ENCODE measurements at places on chromosomes 16 and 17.

GRCh38 chr17:58648236-58648635 is 43.6 kb downstream of the TEX14 start:
- DNase-seq, result no peak

DNA sequence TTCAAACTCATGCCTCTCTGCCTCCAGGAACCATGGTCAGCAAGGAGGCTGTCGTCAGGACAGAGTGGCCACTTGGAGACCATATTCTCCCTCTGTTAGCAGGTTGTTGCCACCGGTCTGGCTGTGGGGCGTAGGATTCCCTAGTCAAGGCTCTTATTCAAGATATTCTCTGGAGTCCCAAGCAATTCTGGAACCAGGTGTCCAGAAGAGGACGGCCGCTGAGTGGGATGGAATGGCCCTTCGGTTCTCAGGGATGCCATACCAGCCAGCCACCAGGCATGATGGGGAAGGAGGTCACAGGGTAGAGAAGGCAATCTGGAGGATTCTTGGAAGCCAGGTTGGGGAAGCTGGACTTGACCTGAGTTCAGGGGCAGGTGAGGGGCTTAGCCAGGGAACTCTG is 173.5 kb downstream of the GSG1L start:
- no peak for DNase-seq

DNA sequence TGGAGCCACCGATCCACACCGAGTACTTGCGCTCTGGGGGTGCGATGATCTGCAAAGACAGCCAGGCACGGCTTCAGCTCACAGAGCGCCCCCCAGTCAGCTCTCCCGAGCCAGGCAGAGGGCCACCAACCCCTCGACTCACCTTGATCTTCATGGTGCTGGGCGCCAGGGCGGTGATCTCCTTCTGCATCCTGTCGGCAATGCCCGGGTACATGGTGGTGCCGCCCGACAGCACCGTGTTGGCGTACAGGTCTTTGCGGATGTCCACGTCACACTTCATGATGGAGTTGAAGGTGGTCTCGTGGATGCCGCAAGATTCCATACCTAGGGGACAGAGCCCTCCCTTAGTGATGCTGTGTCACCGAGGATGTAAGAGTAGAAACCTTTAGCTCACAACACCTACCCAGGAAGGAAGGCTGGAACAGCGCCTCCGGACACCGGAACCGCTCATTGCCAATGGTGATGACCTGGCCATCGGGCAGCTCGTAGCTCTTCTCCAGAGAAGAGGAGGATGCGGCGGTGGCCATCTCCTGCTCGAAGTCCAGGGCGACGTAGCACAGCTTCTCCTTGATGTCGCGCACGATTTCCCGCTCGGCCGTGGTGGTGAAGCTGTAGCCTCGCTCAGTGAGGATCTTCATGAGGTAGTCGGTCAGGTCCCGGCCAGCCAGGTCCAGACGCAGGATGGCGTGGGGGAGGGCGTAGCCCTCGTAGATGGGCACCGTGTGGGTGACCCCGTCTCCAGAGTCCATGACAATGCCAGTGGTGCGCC is 1.6 kb downstream of the ACTG1 start:
- no peak for DNase-seq

DNA sequence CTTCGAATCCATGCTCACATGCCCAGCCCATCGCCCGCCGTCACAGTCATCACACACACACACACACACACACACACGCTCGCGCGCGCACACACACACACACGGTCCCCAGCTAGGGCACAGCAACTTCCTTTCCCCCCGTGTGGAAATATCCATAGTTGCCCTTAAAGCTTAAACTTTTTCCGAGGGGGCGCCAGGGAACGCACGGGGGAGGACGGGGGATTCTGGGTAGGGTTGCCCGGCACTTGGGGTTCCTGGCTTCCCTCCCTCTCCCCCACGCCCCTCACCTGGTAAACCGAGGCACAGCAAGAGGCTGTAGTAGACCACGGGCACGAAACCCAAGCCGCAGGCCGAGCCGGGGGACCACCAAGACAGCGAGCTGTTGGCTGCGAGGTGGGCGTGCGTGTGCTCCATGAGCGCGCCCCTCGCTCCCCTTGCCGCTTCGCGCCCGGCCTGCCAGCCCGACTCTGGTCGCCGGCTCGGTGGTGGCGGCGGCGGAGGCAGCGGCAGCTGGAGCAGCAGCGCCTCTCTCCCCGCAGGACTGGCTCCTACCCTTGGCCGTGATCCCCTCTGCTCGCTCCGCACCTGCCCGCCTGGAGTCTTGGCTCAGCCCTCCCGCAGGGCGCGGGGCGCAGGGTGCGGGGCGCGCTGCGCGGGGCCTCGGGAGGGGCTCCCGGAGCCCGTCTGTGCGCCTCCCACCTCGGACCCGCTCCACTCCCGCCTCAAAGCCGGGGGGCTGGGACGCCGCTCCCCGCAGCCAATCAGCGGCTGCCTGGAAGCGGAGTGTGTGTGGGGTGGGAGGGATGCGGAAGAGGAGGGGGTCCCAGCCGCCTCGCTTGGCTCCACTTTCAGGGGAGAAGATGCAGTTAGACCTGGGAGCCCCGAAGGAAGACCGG is at the start of gene GPR139:
TSS of gene GPR139 (minus strand) at position 688 of the 896 bp plus-strand sequence. CDS start at position 414, 274 bp downstream.
- no peak for DNase-seq

GRCh38 chr17:62644487-62645173 is 17.2 kb downstream of the MRC2 start:
- DNase-seq, result no peak

DNA sequence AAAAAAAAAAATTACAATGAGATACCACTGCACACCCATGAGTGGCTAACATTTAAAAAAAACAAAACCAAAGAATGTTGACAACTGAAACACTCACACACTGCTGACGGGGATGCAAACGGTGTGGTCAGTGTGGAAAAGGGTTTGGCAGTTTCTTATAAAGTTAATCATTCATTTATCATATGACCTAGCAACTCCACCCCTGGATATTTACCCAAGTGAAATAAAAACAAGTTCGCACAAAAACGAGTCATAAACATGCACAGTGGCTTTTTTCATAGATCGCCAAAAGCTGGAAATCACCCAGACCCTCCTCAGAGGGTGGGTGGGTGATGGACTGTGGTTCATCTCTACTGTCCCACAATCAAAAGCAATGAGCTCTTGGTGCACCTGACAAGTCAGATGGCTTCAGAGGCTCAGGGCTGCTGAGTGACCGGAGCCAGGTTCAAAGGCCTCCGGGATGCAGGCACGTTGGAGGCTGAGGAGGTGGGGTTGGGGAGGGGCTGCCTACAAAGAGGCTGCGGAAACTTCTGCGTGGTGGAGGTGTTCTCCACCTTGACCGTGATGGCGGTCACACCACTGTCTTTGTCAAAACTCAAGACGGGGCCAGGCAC is 14.2 kb downstream of the RAB40B start:
- no peak for DNase-seq

Measured in NCI-H526 (cell line).